ENCODE measurements at places on chromosomes 16 and 17. TPM values are rescaled to one million over a fixed set of nuclear protein-coding genes. Genes with fewer than 3 reads are reported as not detected.

Gene TEX19
- not detected for polyA plus RNA-seq

Gene DPEP3
- 0.09 TPM for polyA plus RNA-seq

Gene PRCD
- 4.6 TPM for polyA plus RNA-seq

Gene KRTAP9-4
- not detected for polyA plus RNA-seq

GRCh38 chr16:1532081-1532760 is 1.2 kb upstream of the TMEM204 start:
- DNase-seq: no peak

GRCh38 chr17:32277284-32277683 is 11.7 kb downstream of the RHBDL3 start:
- DNase-seq: no peak

- DNase-seq: no peak
These were observed 10.3 kb upstream of the NOL11 start for GRCh38 chr17:67707442-67707841.
